ENCODE measurements at places on chromosomes 6 and 20.
A peak's percentile ranks its signal among the peaks of the same experiment; 100 is the strongest.

DNA sequence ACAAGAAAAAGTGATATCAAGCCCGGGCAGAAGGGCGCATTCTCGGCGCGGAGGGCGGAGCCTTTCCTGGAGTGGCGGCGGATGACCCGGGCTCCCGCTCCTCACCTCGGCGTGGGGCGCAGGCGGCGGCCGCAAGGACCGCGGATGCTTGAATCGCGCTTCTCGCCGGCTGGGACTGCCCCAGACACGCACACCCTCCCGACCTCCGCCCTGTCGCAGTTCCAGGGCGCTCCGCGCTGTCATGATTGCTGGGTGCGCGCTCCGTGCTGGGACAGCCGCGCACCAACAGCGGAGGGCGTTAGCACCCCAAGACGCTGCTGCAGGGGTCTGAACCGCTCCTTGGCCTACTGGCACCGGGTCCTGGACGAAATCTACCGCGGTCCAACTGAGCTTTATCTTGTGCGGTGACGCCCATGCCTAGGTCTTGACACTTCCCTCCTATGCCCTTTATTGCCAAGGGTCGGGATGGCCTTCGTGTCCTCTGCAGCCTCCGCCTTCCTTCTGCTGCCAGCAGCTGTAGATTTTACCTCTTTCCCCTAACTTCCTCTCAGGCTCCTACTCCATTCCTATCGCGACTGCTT, 43.3 kb downstream of the IRAK1BP1 start:
- DNase-seq: peak; percentile 5

DNA sequence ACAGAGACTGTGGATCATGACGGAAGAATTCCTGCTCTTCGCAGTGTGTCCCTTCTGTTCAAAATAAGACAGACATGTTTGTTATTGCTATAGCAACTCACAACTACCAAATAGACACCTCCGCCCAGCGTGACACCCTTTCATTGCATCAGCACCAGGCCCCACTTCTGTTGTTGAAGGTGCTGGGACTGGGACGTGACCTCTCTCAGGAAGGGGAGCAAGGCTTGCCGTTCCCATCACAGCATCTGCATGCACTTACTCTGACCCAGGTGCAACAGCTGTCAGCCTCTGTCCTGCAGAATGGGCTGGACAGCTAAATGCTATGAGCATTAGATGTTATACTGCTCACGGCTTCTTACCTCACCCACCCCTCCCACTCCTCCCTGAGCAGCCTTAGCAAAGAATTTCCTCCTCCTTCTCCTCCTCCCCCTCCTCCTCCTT, 94.1 kb downstream of the DACT2 start:
- DNase-seq: no peak

DNA sequence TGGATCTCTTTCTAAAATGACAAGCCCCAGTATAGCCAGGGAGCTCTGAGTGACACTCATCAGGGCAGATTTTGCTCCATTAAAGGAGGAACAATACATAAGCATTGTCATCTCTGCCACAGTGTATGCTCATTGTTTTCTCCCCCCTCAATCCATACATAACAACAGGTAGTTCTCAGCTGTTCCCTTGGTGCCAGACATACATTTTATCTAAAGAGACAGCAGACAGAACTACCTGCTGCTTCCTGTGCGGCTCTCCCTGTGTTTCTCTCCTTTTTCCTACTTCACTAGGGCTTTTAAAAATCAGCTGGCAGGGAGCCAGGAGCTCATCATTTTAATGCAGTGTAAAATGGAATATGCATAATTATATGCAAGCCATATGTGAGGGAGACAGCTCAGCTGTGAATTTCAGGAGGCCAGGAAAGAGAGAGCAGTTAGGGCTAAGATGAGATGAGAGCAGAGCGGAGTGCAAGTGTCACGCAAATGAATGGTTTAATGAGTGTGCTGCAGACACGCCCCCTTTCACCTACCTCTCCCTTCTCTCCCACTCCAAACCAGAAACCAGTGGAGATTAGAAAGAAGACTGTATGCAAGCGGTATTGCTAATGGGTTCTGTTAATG, 96.0 kb downstream of the SOBP start:
- DNase-seq: no peak

GRCh38 chr6:116536216-116536621, 9.3 kb downstream of the TRAPPC3L start:
- peak; percentile 16 for DNase-seq

DNA sequence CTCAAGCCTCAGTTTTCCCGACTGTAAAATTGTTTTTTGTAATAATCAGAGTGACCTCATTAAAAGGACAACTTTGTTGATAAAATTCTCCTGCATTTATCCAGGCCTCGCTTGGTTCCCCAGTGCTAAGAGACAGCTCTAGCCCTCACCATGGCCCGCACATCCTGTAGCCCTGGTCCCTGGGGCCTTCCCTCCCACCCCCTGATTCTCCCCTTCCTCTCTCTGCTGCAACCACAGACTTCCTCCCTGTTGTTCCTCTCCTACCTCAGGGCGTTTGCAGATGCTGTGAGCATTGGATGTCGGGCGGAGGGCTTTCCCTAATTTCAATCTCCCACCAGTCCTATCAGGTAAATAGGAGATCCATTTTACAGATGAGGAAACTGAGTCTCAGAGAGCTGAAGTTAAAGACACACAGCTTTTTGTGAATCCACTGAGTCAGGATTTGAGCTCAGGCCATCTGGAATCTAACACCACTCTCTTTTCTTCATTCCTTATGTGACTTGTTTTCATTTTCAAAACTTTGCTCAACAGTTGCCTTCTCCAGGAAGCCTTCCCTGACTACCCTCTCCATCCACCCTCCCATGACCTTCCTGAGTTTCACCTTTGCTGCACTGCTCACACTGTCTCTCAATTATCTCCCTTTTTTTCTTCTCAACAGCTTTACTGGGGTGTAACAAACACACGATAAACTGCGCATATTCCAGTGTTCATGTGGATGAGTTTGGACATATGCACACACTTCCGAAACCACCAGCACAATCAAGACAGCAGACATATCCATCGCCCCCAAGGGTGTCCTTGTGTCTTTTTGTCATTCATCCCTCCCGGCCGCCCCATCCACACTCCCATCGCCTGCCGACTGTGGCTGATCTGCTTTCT, 107.1 kb downstream of the CEBPB start:
- no peak for DNase-seq

DNA sequence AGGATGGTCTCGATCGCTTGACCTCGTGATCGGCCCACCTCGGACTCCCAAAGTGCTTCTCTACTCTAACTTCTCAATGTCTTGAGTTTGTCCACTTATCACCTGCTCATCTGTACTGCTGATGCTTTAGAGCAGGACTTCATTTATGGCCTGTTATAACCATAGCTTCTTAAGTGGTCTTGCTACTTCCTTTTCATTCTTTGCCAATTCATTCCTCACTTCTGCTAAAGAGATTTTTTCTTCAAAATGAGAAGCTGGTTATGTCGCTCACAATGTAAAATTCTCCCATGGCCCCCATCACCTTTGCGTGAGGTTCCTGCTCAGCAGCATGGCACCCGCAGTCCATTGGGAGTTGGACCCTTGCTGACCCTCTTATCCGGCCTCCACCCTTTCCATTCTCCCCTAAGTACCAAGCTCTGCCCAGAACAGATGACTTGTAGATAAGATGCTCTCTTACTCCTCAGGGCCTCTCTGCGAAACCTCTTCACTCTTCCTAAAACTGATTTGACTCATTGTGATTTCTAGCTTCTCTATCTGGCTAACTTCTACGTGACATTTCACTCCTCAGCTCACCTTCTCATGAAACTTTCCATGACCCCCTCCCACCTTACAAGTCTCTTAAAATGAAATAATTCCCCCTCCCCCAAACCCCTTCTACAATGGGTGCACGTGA, 13.9 kb upstream of the CD164 start:
- DNase-seq: no peak

GRCh38 chr6:90098001-90098531, 198.6 kb downstream of the BACH2 start:
- no peak for DNase-seq

- DNase-seq: no peak
Observed at GRCh38 chr6:99645986-99646385, 39.4 kb downstream of the PRDM13 start.

DNA sequence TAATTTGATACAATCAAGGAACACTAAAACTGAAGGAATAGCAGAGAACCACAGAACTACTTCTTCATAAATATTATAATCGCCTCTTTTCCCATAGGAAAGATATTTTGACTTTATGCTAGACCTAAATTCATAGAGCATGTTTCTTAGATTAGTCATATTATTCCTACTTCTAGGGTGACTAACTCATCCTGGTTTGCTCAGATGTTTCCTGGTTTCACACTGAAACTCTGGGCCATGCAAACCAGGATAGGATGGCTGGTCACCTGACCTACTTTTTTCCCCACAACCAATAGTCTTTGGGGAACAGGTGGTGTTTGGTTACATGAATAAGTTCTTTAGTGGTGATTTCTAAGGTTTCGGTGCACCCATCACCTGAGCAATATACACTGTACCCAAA, 42.8 kb downstream of the MMS22L start:
- DNase-seq: no peak

- DNase-seq: no peak
Observed at GRCh38 chr6:160795721-160796120, 93.7 kb downstream of the PLG start.

GRCh38 chr6:1840491-1841121, 230.9 kb downstream of the FOXC1 start:
- no peak for DNase-seq

GRCh38 chr6:29211488-29211887, 40.8 kb downstream of the OR2J2 start:
- DNase-seq: no peak

DNA sequence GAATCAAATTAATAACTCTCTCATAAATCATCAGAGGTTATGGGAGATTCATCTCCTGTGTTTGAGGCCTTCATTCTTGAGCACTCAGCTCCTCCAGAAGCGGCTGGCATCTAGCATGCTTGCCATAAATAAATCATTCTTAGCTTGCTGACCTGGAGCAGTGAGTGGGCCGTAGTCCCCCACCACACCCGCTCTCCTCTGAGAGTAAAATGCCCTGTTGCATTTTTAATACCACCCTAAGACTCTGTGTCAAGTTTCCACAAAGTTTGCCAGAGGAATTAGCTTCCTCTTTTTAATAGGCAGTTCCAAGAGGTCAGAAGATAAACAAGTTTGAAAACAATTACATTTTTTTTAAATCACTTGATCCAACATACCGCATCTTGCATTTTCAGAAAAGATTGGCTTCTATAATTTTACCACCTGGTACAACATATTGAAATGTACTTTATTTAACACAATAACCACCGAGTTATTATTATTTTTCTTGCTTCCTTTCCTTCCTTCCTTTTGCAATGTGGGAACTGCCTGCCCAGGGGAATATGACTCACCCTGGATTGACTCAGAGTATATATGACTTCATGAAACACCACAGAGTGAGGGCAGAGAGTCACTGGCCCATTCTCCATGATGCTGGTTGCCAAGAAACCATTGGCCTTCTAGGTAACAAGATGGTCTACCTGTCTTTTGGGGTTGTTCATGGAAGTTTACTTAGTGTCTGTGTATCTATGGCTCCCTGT, 29.4 kb upstream of the CLIC5 start:
- no peak for DNase-seq

DNA sequence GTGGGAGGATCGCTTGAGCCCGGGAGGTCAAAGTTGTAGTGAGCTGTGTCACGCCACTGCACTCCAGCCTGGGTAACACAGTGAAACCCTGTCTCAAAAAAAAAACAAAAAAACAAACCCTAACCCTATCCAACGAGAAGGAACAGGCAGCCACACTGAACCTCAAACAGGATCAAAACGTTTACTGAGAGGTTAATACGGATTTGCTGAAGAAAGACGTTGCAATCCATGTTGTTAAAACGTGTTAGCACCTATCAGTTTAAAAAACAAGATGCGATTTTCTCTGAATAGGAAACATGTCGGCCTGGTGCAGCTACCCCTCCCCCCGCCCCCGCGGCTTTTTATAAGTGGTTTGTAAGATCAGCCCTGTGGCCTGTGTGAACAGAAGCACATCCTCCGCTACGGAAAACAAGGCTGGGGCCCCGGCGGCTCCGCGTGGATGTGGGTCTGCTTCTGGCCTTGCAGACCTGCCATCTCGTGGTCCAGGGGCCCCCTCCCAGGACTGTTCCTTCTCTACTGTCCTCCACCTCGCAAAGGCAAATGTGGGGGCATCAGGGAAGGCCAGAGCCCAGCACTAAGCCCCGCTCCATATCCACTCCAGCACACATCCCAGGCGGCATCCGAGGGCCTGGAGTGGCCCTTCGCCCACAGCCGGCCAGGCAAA, 11.4 kb downstream of the SLC2A4RG start:
- no peak for DNase-seq

DNA sequence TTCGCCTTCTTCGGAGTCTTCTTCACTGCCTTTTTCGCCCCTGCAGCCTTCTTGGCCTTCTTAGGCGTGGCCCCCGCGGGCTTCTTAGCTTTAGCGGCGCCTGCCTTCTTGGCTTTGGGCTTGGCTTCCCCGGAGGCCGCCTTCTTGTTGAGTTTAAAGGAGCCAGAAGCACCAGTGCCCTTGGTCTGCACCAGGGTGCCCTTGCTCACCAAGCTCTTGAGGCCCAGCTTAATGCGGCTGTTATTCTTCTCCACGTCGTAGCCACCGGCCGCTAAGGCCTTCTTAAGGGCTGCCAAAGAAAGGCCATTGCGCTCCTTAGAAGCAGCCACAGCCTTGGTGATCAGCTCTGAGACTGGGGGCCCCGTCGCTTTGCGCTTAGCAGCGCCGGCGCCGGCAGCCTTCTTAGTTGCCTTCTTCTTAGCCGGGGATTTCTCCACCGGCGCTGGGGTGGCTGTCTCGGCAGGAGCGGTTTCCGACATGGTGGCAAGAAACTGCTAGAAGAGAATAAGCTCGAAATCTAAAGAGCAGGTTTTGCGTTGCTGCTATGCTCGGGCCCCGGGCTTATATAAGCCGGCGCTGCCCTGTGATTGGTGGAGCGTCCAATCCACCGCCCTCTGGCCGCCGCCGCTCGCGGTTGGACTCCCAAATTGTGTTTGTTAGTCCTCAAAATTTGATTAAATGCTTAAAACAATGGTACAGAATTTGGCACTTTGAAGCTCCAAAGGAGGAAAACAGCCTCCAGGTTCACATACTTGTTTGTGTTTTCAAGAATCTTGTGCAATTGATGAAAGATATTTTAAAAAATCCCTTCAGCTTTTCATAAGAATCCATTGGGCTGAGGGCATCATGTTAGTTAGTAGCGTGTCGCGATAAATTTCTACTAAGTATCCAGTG, 44.9 kb downstream of the OR2B2 start:
- no peak for DNase-seq

DNA sequence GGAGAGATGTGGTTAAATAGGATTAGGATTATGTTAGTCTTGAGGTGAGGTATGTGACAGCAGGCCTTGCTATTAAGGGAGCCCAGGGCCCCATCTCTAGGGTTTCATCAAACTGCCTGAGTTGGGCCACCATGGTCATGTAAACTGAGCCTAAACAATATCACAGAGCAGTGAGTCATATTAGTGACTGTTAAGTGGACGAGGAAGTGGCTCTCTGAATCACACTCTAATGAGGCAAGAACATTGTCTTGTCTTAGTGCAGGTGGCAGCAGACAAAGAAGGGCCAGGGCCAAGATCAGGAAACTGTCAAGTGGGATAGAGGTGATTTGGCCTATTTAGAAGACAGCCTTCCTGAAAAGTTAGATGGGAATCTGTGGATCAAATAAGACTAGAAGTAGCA, 23.1 kb downstream of the ENPP3 start:
- DNase-seq: no peak

GRCh38 chr6:83378621-83379388, 52.0 kb downstream of the ME1 start:
- DNase-seq: no peak

- DNase-seq: no peak
Observed at GRCh38 chr20:64176971-64177370, 12.7 kb downstream of the MYT1 start.

- DNase-seq: no peak
Observed at GRCh38 chr20:23923891-23924435, 44.4 kb upstream of the CST5 start.
